Activated naive CD4-positive, alpha-beta T cell treated with Interleukin-2 at 50 U/mL for 16 hours (primary cell): ENCODE measurements at places on chromosomes 12 and 14.

GRCh38 chr12:109267361-109267760, 41.7 kb downstream of the FOXN4 start:
- DNase-seq, result no peak

GRCh38 chr14:69763761-69764510, 3.0 kb upstream of the SRSF5 start:
- DNase-seq, result no peak

GRCh38 chr12:54708826-54709225, 60.7 kb upstream of the DCD start:
- no peak for DNase-seq

DNA sequence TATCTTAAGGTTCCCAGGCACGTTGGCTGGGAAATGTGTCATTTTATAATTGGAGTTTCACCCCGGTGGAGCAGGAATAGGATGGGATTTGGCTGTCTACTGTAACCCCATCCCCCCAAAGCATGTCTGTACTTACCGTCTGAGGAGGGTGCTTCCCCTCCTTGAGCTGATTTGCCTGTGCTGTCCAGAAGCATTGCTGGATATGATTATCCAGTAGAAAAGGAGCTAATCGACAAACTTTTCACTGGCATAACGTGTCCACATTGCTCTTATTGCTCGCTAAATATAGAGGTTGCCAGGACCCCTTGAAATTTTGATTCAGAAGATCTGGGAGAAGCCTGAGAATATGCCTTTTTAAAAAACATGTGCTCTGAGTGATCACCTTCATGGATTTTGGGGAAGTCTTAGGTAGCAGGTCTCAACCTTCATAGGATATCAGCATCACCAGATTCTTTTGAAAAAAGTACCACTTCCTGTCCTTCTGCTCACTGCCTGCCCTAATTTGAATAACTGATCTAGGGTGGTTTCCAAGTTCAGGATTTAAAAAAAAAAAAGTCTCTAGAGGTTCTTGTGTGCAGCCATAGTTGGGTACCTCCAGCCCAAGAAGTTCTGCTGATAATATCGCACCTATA, 80.4 kb upstream of the KCNA1 start:
- no peak for DNase-seq

DNA sequence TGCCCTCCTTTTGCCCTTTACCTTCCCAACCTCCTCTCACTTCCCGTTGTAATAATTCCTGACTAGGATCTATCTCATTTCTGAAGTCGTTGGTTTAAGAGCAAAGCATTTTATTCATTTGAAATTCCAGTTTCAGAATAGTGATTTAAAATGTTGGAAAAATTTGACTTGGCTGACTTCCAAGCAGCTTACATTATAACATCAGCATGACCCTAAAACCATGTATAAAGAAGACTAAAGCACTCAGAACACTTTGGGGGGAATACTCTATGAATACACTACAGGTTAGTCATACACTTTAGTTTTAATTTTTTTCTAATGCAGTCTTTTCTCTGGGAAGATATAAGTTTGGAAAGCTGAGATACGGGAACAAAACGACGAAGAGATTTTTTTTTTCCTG, 161.1 kb downstream of the BTG1 start:
- DNase-seq, result no peak

GRCh38 chr12:96623656-96624217, 134.4 kb downstream of the CFAP54 start:
- DNase-seq, result no peak

DNA sequence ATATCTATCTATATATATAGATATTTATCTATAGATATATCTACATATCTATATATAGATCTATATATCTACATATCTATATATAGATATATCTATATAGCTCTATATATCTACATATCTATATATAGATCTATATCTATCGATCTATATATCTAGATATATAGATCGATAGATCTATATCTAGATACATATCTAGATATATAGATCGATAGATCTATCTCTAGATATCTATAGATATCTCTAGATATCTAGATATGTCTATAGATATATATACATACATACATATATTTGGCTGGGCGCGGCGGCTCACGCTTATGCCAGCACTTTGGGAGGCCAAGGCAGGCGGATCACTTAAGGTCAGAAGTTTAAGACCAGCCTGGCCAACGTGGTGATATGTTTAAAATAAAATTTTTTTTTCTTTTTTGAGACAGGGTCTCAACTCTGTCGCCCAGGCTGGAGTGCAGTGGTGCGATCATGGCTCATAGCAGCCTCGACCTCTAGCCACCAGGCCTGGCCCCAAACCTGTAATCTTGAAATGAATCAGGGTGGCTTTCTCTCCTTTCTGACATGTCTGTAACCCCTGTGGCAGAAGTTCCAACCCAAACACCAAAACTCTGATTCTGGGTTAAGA, 18.1 kb downstream of the ARPC3 start:
- no peak for DNase-seq

GRCh38 chr14:31207287-31207754, 272 bp downstream of the HECTD1 start:
- no peak for DNase-seq

DNA sequence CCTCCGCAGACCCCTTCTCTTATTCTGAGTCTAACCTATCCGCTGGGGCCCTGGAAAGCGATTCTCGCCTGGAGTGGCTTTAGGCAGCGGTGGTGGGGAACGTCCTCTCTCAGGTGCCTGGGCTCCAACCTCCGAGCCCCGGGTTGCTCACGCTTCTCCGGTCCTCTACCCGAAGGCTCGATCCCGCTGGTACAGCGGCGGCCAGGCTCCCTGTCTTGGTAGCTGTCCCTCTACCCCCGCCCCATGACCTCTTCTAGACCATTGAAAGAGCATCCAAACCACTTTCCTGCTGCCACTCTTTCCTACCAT, 505 bp upstream of the HEBP1 start:
- DNase-seq, result no peak

DNA sequence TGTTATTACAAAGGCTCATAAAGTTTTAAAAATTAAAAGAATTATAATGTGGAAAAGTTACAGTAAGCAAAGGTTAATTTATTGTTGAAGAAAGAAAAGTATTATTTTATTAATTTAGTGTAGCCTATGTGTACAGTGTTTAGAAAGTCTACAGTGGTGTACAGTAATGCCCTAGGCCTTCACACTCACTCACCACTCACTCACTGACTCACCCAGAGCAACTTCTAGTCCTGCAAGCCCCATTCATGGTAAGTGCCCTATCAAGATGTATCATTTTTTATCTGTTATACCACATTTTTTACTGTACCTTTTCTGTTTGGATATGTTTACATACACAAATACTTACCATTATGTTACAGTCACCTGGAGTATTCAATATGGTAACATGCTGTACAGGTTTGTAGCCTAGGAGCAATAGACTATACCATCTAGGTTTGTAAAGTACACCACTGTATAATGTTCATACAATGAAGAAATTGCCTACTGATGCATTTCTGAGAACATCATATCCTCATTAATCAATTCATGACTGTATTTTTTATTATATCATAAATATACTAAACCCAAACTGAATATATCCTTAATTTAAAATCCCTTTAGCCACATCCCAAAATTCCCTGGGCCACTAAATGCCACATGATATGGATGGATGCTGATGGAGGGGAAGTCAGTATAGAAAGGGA, 43.6 kb upstream of the NID2 start:
- DNase-seq, result no peak

GRCh38 chr14:86602263-86602662, 1072.3 kb downstream of the FLRT2 start:
- DNase-seq, result no peak
